MV-4-11 (cell line): ENCODE measurements at places on chromosomes 13 and 19.
A peak's percentile ranks its signal among the peaks of the same experiment; 100 is the strongest.

DNA sequence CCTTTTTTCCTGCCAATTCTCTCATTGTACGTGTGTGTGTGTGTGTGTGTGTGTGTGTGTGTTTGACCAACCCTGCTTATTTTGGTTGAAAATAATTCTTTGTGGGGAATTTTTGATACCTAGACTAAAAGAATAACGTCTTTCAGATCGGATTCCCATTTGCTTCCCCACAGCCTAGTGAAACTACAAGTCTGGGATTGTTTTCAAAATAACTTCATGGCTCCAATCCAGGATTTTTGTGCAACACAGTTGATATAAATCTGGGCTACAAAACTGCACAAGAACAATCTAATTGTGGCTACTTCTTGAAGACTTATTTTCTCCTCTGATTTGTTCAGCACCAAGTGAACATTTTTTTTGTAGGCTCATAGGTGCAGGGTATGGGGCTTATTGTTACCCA lies 332.8 kb upstream of the MIR17HG start:
- DNase-seq, result no peak

GRCh38 chr13:41494202-41494601 lies 36.9 kb downstream of the RGCC start:
- DNase-seq, result no peak

GRCh38 chr19:53875602-53876325 lies 6.2 kb upstream of the PRKCG start:
- no peak for DNase-seq

DNA sequence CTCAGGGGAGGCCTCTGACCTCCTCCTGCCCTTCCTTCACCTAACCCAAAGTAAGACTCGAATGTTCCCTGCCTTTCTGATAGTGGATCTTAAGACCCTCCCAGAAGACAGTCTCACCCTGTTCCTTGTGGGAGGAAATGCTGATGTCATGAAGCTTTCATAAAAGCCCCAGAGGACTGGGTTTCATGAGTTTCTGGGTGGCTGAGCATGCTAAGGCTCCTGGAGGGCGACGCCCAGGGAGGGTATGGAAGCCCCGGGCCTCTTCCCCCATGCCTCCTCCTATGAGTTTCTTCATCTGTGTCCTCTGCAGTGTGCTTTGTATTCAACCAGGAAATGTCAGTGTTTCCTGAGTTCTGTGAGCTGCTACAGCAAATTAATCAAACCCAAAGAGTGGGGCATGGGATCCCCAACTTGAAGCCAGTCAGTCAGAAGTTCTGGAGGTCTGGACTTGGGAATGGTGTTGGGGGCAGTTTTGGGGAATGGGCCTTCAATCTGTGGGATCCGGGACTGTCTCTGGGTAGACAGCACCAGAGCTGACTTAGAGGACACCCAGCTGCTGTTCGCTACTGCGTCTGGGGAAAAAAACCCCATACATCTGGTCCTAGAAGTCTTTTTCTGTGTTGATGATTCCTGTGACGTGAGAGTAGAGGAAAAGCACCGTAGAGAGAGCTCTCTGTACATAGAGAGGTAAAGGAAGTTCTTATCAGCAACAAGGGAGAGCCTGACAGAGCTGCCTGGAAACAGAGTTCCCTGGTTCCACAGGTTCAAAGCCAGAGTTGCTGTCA lies 2.0 kb upstream of the LILRB2 start:
- DNase-seq, result peak; percentile 68

DNA sequence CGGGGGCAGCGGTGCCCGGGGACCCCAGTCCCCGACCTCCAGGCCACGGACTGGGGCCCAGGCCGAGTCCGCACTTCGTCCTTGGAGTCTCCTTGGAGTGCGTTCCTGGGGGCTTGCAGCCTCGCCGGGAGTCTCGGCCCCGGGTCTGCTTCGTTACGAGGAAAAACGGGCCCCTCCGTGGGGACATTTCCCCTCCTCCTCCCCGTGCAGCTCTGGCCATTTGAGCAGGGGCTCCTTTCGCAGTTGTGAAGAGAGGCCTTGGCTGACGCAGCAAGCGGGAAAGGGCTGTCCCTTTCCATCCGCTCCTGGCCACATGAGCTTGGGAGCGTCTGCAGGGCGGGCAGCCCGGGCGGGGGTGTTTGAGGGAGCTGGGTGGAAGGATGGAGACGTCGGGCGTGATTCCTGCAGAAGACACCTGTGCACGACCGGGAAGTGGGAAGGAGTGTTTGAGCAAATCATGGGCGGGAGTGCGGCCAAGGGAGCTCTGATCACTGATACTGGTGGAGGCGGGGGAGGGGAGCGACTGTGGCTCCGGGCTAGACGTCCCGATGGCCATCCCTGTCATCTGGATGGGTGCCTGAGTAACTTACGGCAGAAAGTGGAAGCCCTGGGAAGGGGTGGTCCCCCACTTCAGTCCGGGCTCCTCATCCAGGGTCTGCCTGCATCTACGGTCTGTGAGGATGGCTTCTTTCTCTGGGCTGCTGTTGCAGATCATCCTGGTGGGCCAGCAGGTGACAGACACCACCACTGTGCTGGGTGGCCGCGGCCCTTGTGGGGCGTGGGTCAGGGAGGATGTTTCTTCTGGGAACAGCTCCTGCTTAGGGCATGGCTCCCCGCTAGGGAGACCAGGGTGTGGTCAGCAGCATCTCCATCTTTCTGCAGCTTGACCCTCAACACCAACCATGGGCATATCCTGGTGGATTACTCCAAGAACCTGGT lies 736 bp downstream of the GPI start:
- no peak for DNase-seq

DNA sequence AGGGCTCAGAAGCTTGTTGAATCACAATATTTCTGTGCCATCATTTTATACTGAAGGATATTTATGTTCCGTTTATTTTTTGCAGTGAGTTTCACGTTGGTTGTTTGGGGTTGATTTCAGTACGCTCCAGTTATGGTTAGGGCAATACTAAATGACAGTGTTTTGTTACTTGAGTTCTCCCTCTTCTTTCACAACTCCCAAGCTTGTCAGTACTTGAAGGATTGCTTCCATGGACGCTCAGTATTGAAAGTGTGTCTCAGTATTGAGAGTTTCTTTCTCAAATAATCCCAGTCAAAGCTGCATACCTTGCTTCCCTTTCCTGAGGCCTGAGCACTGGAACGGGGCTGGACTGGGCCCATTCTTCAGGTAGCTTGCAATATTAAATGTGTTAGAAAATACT lies 38.9 kb downstream of the LACC1 start:
- DNase-seq, result no peak

DNA sequence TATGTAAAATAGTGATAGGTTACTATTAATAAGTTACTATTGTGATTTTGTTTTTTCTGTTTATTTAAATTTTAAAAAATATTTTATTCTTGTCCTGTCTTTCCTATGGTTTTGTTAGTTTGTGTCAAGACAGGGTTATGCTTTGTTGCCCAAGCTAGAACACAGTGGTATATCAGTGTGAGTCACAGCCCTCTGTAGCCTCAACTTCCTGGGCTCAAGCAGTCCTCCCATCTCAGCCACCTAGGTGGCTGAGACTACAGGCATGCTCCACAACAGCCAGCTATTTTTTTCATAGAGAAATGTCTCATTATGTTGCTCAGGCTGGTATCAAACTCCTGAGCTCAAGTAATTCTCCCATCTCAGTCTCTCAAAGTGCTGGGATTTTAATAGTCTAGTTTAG lies 99.5 kb downstream of the ZNF675 start:
- DNase-seq, result no peak

DNA sequence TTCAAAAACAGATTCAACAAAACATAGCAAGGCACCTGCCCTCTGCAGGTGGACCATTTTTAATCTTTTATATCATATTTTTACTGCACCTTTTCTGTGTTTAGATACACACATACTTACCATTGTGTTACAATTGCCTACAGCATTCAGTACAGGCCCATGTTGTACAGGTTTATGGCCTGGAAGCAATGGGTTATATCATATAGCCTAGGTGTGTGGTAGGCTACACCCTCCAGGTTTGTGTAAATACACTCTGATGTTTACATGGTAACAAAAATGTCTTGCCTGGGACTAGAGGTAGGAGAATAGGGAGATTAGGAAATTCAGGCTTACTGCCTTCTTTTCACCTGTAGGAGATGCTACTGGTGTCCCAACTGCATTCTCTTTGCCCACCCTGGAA lies 8.2 kb upstream of the UBAC2 start:
- no peak for DNase-seq

GRCh38 chr19:37334179-37335071 lies 36.5 kb upstream of the ZNF527 start:
- peak; percentile 88 for DNase-seq

DNA sequence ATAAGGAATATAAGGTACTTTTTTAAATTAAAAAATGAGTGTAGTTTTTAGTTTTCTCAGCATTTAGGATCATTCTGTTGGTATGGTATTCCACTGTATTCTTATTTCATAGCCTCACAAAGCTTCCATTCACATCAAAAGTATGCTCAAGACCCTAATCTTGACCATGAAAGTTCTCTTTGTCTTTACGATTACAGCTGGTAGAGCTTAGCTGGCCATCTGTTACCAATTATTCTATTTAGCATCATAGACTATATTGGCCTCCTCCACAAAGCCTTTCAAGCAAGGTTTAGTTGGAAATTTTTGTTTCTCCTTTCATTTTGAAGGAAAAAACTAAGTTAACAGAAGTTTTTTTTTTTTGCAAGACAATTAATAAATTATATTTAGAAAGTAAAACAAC lies 245.1 kb downstream of the KCTD12 start:
- DNase-seq, result no peak

- peak; percentile 96 for DNase-seq
Measured at GRCh38 chr13:112583592-112584277, 4.2 kb downstream of the TUBGCP3 start.
